ENCODE measurements at places on chromosomes 2 and 18.

- DNase-seq = peak; percentile 16
Measured at GRCh38 chr2:218981881-218982585, 3.0 kb downstream of the FEV start.

DNA sequence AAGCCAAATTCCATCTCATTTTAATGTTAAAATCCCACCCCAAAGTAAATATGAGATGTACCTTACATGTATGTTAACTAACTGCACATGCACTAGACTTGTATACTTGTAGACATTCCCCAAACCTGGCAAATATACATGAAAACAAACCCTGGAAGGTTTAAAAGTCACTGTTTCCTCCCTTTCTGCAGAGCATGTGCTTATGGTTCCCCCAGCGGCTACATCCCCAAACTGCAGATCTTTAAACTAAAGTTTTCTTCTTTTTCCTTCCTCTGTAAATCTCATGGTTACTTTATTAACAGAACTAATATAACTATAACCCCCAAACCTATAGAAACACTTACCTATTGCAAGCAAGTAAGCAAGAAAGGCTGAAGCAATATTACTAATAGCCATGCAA, 731.5 kb downstream of the LRP1B start:
- DNase-seq = no peak

GRCh38 chr18:52319424-52319983, 20.5 kb upstream of the DCC start:
- DNase-seq = no peak

DNA sequence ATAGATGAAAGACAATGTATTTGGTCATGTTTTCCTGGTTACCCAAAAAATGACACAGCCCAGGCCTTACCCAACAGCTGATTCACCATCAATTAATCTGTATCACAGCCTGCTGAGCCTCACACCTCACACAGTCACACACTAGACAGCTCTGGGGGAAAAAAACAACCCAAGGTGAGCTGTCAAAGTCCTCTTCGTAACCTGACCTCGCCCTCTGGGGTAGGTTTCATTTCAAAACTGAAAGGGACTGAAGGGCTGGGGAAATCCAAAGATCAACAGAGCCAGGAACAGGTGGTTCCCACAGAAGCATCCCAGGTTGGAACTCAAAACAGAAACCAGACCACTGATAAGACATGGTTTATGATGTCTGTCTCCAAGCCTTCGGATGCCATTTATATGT, 18.2 kb upstream of the PCBP1 start:
- DNase-seq = peak; percentile 79

GRCh38 chr2:96412307-96413258, 77.0 kb downstream of the NCAPH start:
- DNase-seq = no peak

GRCh38 chr2:19635951-19636510, 265.8 kb downstream of the TTC32 start:
- no peak for DNase-seq

GRCh38 chr2:128279009-128279408, 39.7 kb downstream of the HS6ST1 start:
- DNase-seq = no peak

DNA sequence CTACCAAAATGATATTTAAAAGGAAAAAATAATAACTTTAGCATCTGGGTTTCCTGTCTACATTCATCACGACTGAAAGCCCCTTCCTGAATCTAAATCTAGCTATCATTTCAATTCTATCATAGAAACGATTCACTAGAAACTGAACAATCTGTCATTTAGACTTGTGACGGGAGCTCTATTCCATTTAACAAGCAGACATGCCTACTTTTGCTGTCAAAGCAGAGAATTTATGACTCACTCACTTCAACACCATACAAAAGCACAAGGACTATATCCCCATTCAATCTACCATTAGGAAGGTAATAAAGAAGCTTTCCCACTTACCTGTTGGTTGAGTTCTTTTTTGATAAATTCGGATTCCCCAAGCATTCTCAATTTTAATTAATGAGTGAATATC, 1072.3 kb downstream of the LRP1B start:
- DNase-seq = no peak

DNA sequence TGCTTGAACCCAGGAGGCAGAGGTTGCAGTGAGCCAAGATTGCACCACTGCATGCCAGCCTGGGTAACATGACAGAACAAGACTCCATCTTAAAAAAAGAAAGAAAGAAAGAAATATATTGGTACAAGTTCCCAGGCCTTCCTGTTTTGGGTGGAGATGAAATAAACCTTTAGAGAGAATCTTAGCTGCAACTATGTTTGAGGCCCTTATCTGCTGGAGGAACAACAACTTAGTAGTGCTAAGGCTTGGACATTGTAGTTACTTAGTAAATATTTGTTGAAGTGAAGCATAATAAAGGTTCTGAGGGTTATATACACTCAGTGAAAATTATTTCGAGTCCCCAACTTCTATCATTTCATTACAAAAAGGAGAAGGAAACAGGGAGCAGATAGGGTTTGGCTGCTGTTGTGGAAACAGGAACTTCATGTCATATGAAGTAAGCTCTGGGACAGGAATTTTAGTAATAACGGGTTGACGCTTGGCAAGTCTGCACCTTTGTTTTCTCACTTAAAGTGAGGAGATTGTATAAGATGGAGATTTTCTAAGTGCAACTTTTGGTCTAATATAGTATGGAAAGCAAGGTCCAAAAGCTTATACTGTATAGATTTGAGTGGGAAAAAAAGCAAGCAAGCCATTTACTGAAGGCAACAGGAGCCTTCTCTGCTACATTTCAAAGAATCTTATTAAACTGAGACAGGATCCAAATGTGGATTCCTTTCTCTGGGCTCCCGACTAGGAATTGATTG, 40.0 kb upstream of the AGPS start:
- no peak for DNase-seq

DNA sequence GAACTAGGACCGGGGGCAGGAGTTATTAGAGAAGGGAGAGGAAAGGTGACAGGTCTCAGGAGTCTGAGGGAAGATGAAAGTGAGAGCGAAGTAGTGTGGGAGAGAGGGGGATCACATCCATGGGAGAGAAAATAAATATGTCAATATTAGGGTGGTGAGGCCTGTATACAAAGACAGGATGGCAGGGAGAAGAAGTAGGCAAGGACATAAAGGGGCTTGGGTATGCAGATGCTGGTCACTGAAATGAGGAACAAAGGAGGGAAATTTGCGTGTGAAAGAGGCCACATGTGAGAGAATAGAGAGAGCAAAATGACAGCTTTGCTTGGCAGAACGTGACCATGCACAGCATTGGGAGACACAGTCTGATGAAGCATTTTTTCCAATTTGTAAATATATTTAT, 13.6 kb downstream of the METAP1D start:
- DNase-seq = no peak

GRCh38 chr2:101986376-101986775, 5.4 kb upstream of the IL1R2 start:
- DNase-seq = no peak

- no peak for DNase-seq
Measured at GRCh38 chr2:182330451-182331305, 96.2 kb downstream of the PDE1A start.

- peak; percentile 79 for DNase-seq
Measured at GRCh38 chr2:239380831-239381708, 19.8 kb downstream of the HDAC4 start.

GRCh38 chr2:26897807-26898479, 50.0 kb downstream of the DPYSL5 start:
- no peak for DNase-seq

GRCh38 chr2:232372231-232373208, 6.0 kb upstream of the ALPP start:
- DNase-seq = no peak

DNA sequence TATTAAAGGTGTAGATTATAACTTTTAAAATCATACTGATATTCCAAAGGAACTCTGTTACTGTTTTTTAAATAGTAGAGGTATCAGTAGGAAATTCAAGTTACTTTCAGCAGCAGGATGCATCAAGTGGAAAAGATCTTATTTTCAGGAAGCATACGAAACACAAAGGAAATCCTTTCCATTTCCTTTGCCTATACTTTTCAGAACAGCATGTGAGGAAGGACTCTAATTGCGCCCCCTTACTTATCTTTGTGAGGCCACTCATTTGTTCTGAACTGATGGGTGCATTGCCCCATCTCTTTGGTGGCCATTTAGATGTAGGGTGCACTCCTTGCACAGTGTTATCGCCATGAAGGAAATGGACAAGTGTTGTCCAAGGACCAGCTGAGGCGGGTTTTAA, 145.3 kb downstream of the BABAM2 start:
- DNase-seq = no peak

DNA sequence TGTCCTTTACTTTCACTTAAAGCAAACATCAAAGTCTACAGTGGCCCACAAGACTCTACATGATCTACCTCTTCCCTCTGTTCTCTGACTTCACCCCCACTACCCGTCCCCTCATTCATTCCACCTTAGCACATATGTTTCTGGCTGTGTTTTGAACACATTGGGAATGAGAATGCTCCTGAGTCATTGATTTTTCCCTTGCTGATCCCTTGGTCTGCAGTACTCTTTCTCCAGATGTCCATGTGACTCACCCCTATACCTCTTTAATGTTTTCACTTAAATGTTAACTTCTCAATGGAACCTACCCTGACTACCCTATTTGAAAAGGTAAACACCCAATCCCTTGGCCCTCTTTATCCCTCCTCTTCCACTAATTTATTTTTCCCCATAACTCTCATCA, 30.7 kb upstream of the FRZB start:
- no peak for DNase-seq

GRCh38 chr2:137929519-137929916, 34.8 kb upstream of the HNMT start:
- no peak for DNase-seq

DNA sequence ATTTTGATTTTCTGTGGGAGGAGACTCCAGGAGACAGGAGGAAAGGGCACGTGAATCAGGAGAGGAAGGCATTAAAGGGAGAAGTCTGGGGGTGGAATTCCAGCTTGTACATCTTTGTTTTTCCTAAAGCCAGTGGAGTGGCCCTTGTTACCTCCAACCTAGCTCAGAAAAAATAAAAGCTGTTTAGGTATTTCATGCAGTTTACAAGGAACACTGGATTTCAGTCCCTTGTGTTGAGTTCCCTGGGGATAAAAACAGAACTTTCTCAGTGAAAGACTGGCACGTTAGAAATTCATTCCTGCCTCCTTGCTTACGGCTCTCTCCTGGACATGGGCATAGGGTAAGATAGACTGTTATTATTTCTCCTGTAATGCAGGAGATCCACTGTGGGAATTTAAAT, 170.2 kb downstream of the ZEB2 start:
- DNase-seq = no peak

DNA sequence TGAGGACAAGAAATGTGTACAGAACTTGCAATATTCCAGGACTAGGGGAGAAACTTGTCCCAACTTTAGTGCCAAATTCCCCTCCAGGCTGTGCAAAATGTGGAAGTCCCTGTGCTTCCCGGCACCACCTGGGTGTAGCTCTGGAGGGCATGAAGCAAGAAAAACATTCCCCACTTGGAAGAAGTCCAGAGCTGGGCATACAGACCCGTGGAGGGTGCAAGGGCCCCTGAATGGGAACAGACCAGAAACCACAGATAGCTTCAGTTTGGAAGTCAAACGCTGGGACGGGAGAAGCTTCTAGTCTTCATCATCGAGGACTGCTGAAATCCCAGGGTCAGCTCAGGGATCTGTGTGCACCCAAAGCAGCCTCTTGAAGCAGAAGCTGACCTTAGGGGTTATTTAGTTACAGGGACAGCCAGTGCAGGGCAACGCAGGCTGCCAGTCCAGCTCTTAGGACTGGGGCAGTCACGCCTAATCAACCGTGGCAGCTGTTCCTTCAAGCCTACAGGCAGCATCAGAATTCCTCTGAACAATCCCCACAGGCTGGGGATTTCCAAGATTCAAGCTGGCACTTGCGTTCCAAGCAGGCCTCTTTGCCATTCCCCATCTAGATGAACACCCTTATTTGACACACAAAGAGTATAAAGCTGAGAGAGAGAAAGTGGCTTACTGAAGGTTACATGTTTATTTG, 269.4 kb downstream of the LOXHD1 start:
- DNase-seq = no peak

DNA sequence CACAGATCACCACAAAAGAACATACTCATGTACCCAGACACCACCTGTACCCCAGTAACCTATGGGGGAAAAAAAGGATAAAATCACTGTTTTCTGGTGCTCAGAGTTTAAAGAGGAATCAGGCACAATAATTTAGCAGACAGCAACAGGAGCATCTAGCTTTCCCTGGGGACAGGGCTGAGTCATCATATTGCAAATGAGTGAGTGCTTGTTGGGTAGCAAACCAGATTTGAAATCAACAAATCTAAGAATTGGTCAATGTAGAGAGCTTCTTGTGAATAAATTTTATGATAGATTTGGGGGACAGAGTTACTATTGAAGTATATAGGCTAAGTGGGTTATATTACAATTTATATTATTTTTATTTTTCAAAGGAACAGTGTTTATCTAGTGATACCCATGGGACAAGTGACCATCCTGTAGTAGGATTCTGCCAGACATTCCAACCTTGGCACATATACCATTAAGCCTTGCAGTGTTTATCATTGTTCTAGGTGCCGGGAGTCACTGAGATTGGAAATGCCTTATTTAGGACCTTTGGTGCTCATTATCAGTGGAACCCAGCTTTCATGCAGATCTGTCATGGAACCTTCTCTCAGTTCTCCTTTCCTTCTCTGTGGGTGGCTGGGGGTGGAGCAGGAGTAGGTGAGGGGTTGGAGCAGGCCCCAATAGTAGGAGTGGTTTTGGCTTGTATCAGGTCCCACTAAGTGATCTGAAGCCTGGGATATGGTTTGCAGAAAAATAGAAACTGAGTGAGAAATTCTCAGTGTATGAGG, 117.2 kb downstream of the CERS6 start:
- DNase-seq = no peak

DNA sequence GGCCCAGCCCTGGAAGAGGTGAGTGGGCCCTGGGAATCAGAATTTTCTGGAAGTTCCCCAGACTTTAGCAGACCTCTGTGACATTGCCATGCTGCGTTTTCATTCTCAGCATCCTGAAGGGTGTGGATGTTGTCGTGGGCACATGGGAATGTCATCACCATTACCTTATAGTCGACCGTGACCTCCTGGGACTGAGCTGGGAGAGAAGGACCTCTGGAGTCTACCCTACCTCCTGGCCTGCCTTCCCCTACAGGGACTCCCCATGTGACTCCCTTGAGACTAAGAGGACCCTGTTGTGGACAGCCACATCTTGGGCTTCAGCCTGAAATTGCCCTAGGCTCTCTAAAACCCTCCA, 43.0 kb downstream of the CNGA3 start:
- no peak for DNase-seq

DNA sequence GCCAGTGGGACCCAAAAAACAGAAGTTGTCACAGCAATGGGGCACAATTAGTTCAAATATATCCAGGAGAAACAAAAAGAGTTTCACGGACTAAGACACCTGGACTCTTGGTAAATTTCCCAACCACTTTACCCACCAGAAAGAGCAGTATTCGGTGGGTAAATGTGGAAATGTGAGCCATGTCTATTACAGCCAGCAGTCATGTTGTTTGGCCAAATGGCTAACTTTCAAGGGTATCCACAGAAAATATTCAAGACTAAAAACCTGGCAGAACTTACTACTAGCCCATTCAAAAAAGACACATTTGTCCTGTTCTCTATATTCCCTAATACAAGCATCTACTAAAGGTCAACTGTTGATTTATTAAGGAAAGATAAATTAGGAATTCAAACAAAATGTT, 1296.0 kb upstream of the NXPH2 start:
- no peak for DNase-seq

GRCh38 chr2:80092474-80092873, 212.1 kb downstream of the LRRTM1 start:
- DNase-seq = no peak

GRCh38 chr2:66888791-66889631, 454.1 kb downstream of the MEIS1 start:
- no peak for DNase-seq

- no peak for DNase-seq
Measured at GRCh38 chr2:181574321-181574720, 82.6 kb downstream of the CERKL start.

Measured in CD4-positive, alpha-beta T cell treated with Interferon gamma for 1 hour (primary cell).